ENCODE measurements at places on chromosomes 13 and 19. TPM values are rescaled to one million over a fixed set of nuclear protein-coding genes. Genes with fewer than 3 reads are reported as not detected.

GPR183 gene
- 4.6 TPM for total RNA-seq

DNA sequence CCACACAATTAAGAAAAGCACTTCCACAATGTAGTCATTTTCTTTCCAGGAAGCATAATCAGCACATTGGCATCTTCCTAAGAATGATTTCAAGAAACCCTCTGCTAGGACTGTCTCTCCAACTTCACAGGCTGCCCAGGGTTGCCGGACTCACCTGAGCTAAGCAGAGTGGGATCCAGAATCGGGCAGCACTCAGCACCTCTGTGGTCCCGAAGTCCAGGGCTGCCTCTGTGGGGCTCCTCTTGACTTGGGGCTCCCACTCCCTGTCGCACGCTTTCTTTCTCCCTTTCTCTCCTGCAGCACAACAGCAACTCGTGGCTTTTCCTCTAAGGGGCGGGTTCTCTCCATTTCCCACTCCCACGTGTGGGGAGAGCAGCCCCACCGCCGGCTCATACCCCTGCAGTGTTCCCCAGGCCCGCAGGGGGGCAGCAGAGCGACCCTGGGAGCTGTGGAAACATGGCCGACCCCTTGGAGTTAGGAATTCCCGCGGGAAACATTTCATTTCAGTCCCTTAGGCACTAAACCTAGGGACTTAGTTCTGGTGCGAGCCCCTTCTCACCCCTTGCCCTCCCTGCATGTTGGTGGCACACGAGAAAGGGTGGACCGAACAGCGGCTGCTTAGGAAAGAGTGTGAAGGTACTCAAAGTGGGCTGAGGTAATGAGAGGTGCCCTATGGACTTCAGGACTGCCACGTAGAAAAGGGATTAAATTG is at the start of gene TMEM272:
TSS of gene TMEM272 (minus strand) at position 316 of the 712 bp plus-strand sequence. CDS start 6,647 bp downstream, outside the sequence.
- peak; percentile 70 for ATAC-seq

- no peak for ATAC-seq
These were observed 24.6 kb downstream of the LMO7 start for GRCh38 chr13:75660694-75661093.

DCLK1 gene
- 76.4 TPM for total RNA-seq

DNA sequence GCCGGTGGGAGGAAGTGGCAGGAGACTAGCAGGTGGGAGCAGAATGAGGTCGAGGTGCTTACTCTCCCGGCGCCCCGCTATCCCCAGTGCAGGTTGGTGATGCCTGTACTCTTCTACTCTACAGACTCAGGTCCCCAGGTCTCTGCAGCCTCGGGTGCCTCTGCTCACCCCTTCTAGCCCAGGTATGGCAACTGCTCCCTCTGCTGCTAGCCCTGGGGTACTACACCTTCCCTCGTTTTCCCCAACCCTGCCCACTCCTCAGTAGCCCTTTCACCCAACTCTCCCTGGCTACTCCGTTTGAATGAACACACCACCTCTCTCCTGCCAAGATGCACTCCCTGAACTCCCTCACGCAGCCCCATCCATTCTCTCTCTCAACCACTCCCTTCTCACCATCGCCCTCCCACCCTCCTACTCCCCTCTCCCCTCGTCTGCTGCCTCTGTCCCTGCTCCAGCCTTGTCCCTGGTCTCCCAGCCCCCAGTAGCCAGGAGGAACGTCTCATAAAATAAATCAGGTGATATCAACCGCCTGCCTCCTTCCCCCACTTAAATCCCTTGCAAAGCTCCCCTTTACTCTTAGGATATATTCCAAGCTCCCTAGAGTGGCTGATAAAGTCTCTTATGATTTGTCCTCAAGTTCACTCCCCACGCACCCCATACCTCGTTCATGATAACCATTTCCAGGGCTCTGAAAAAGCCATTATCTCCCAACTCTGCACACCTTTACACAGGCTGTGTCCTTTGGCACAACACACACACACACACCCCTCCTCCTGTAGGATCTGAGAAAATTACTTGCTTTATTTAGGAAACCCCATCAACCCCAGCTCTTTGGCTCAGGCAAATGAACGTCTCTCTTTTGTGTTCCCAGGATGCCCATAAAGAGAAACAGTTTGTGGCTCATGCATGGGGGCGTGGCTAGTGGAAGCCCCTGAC is 8.2 kb upstream of the MEIS3 start:
- peak; percentile 59 for ATAC-seq

- peak; percentile 36 for ATAC-seq
These were observed 592.6 kb downstream of the TBC1D4 start for GRCh38 chr13:74889321-74889720.

C19orf33 gene
- total RNA-seq, result 2.4 TPM
